Stimulated activated CD4-positive, alpha-beta T cell treated with anti-CD3 and anti-CD28 coated beads, Interleukin-12 subunit alpha, Interleukin-12 subunit beta, amount 100 ng/mL, for 24 hours (primary cell): ENCODE measurements at places on chromosomes 4 and X.

DNA sequence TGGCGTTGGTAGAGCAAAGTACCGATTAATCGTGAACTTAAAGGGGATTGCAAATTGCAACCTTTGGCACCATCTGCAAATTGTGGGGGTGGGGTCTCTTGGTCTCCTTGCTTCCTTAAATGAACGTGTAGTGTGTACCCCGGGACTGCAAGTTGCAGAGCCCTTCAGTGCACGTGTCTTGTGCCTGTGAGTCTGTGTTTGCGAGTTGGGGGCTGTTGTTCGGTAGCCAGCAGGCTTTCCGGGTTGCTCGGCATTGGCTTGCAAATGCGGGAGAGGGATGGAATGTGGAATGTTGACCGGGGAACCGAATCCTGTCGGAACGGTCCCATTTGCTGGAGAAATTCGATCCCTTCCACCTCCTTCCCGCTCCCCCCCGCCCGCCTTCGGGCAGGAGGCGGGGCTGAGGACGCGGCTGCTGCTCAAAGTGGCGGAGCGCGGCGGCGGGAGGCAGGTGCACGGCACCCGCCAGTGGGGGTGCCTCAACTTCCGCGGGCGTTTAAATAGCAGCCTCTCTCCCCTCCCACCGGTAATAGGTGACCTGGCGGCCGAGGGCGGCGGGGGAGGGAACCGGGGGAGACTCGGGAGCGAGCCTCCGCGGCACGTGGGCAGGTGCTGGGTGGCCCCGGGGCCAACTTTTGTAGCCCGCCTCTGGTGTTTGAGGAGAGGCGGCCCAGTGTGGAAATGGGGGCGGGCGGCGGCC is 1.5 kb downstream of the JADE1 start:
- peak; percentile 73 for DNase-seq

- no peak for DNase-seq
Observed at GRCh38 chrX:139581068-139581467, 50.5 kb downstream of the F9 start.

- no peak for DNase-seq
Observed at GRCh38 chr4:99408346-99408745, 26.8 kb downstream of the ADH7 start.

DNA sequence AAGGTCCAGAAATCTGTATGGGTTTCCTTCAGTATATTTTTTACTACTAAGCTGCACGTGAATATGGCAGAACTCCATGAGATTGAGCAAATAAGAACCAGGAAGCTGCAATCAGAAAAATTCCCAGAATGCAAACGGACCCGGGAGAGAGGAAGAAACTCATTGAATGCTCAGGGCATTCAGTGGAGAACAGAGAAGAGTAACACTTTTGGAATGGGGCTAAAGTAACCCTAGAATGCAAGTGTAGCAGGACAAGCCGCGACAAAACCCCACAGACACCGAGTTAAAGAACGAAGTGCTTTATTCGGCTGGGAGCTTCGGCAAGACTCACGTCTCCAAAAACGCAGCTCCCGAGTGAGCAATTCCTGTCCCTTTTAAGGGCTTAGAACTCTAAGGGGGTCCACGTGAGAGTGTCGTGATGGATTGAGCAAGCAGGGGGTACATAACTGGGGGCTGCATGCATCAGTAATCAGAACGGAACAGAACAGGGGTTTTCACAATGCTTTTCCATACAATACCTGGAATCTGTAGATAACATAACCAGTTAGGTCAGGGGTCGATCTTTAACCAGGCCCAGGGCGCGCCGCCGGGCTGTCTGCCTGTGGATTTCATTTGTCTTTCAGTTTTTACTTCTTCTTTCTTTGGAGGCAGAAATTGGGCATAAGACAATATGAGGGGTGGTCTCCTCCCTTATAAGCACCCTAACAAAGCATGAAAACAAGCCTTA is 56.4 kb downstream of the RAB28 start:
- DNase-seq, result no peak

DNA sequence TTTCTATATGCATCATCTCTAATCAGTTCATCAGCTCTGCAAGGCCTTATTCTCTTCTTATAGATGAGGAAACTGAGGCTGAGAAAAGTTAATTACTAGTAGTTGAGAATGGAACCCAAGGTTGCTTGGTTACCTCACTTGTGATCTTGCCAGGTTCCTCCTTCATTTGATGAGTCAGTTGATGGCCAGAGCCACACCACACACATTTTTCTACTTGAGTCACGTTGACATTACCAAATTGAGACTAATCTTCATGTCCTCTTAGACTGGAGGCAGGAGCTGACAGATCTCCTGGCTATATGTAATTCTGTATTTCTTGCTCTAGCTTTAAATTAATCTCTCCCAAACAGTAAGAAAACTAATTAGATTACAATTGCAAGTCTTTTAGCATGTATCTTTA is 428.4 kb downstream of the AFF2 start:
- DNase-seq, result no peak

GRCh38 chr4:102819588-102820365 is 7.6 kb downstream of the UBE2D3 start:
- DNase-seq, result no peak

DNA sequence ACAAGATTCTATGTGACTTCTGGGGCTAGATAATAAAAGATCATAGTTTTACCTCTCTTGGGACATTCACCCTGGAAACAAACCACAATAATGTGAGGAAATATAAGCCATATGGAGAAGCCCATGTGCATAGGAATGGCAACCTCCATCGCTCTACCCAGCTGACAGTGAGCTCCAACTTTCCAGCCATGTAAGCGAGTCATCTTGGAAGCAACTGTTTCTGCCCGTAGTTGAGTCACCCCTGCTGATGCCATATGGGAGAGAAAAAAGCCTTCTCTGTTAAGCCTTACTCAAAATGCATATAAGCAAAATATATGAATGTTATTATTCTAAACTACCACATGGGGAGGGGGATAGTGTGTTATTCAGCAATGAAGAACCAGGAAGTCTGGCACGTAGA is 31.4 kb upstream of the RELL1 start:
- DNase-seq, result no peak

- DNase-seq, result no peak
Observed at GRCh38 chr4:153014460-153014859, 78.3 kb downstream of the FHDC1 start.

GRCh38 chr4:70426789-70427188 is 29.0 kb downstream of the OPRPN start:
- DNase-seq, result no peak

DNA sequence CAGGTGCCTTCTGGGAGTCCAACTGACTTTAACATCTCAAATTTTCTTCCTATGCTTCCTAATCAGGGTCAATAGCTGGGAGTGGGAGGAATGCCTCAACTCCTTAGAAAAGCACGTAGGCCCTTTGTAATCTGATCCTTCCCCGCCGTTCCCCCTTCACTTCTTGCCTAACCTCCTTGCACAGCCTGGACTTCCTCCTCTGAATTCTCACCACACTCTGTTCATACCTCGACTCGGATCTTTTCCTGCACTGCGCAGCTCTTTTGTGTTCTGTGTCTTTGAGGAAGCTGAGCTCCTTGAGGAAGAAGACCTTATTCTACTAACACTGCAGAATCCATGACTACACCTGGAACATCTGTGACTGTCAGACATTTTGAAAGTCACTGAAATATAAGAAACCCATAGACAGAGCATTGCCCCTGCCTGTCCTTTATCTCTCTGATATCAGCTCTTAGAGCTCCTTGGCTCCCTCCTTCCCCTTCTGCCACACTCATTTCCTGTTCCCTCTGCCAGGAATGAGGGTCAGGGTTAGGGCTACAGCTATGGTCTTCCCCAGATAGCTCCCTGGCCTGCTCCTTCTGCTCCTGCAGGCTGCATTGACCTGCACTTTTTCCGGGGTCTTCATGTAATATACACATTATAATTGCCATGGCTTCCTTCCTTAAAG is 140.2 kb upstream of the LDB2 start:
- no peak for DNase-seq

GRCh38 chrX:155188786-155189185 is 27.5 kb upstream of the VBP1 start:
- DNase-seq, result no peak

DNA sequence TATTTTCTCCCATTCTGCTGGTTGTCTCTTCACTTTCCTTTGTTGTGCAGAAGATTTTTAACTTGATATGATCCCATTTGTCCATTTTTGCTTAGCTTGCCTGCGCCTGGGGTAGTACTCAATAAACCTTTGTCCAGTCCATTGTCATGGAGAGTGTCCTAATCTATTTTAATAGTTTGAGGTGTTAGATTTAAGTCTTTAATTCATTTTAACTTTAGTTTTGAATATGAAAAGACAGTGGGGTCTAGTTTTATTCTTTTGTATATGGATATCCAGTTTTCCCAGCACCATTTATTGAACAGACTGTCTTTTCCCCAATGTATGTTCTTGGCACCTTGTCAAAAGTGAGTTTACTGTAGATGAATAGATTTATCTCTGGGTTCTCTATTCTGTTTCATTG is 76.0 kb upstream of the ITM2A start:
- no peak for DNase-seq

- DNase-seq, result no peak
Observed at GRCh38 chrX:116278826-116279225, 108.3 kb downstream of the AGTR2 start.

DNA sequence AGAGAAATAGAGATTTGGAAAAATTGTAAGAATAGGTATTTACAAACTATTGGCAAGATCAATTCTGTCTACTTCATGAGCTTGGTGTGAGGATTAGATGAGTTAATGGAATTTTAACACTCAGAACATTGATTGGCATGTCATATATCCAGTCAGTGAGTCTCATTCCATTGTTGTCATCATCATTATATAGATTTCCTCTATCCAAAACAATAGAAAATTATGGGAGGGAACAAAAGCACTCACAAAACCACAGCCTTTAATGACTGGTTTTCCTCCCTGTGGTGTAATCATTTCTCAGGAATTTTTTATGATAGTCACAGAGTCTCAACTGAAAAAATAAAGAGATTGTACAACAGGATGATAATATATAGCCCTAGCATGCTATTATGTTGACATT is 21.1 kb downstream of the KLHL5 start:
- DNase-seq, result no peak

DNA sequence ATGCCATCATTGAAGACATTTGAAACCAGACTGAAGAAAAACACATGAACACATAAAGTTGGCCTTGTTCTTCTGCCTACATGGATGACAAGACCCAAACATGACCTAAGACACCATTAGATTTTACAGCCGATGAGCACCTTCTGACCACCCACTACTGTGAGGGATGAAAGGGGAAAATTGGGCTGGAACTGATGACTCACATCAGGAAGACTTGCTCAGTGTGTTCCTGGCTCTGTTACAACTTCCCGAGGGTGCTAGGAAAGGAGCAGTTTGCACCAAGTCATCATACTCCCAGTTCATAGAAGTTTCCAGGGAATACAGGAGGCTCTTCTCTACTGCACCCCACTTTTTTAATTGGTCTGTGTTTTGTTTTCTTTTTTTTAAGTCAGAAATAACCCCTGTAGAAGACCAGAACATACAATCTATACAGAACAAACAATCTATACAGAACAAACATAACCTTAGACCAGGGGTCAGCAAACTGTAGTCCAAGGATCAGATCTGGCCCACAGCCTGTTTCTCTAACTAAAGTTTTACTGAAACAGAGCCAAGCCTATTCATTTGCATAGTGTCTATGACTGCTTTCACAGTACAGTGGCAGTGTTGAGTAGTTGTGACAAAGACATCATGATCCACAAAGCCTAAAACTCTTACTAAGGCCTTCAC is 25.3 kb downstream of the BTC start:
- DNase-seq, result no peak
